ENCODE measurements at places on chromosomes 5 and 9.

DNA sequence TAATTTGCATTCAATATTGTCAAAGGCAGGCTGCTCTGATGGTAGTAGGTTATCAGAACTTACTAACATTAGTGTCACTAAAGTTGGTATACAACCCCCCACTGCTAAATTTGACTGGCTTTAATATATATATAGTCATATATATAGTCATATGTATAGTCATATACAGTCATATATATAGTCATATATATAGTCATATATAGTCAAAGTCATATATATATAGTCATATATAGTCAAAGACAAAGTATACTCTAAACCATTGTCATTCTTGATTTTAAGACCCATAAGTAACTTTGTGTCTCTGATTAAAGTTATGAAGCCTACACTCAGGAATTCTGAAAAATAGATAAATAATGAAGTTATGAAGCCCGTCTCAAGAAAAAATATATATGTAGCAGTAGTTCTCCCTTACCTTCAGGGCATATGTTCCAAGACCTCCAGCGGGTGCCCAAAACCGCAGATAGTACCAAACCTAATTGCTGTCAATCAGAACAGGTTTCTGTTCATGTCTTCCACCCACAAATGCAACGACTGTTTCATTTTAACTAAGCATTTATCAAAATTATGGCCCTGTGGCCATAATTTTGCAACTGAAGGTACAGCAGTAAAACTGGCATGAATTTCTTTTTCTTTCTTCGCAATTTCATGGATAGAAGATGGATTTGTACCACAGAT lies 40.1 kb downstream of the TRPM6 start:
- DNase-seq = no peak

- peak; percentile 65 for DNase-seq
These were observed 14.6 kb downstream of the URM1 start for GRCh38 chr9:128385496-128386460.

DNA sequence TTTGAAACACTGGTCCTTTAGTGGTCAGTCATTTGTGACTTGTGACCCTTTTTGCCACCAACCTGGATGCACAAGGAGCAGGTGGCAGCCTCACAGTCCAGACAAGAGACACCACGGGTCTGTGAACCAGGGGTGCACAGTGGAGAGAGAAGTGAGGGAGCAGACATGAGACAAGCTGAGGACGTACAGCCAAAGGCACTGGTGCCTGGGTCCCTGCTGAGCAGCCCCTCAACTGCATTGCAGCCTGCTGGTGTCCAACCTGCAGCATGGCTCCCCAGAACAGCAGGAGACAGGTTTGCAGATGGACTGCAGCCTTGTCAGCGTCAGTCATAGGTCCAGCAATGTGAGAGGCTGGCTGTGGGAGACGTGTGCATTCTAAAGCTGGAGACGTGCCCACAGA lies 124.2 kb upstream of the FSTL4 start:
- no peak for DNase-seq

- no peak for DNase-seq
These were observed 51.1 kb upstream of the CTNND2 start for GRCh38 chr5:11955331-11955730.

DNA sequence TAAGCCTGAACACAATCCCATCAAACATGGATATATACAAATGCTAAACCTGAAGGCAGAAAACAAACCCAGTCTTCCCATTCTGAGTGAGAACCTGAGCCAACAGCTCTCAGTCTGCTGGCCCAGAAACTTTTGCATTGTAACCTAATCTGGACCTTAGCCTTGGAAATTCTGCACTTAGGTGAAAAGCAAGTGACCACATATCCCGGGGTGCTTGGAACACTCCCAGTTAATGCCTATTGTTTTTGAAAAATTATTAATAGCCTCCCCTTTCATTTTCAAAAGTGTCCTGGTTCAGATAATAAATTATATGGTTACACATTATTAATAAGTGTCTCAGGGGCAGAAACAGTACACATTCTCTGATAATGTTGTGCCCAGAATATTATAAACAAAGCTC lies 228.3 kb upstream of the TARS1 start:
- DNase-seq = no peak

- no peak for DNase-seq
These were observed 42.8 kb upstream of the EGFL7 start for GRCh38 chr9:136619742-136620440.

DNA sequence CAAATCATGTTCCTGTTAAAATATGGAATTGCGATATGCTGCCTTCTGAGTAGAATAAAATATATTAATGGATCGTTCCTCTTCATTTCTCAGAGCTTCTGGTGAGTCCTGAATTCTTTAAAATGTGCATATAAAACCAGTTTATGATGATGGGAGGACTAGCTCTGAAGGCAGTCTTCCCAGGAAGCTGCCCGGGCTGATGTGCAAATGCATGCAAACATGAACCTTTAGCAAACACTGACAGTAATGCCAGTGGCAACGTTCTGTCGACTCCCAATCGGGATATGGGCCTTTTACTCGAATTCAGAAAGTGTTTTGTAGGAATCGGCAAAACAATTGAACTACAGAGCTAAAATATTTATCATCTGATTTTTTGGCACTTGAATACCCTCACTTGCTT lies 93.6 kb downstream of the TLE4 start:
- no peak for DNase-seq

- DNase-seq = peak; percentile 46
These were observed 35.6 kb downstream of the TRIO start for GRCh38 chr5:14178671-14179211.

GRCh38 chr9:136675477-136676296 lies 11.6 kb downstream of the AGPAT2 start:
- DNase-seq = no peak

- no peak for DNase-seq
These were observed 69.1 kb downstream of the RIC1 start for GRCh38 chr9:5698004-5698403.

- DNase-seq = no peak
These were observed 674.0 kb downstream of the MAT2B start for GRCh38 chr5:164179406-164179805.

DNA sequence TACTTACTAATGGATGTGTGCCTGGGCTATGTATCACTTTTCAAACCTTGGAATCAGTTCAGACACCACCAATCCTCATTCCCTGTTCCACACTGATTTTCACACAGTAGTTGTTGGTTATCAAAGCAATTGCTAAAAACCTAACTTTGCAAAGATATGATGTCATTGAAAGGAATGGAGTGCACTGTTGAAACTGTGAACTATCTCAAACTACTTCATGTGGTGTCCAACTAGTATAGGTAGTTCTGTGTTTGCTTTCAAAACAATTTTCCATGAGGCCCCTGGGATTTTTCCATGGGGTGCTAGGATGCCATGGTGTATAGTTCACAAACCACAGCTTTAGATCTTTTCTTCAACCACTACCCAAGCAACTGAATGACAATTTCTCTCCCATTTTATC lies 17.8 kb downstream of the INIP start:
- no peak for DNase-seq

DNA sequence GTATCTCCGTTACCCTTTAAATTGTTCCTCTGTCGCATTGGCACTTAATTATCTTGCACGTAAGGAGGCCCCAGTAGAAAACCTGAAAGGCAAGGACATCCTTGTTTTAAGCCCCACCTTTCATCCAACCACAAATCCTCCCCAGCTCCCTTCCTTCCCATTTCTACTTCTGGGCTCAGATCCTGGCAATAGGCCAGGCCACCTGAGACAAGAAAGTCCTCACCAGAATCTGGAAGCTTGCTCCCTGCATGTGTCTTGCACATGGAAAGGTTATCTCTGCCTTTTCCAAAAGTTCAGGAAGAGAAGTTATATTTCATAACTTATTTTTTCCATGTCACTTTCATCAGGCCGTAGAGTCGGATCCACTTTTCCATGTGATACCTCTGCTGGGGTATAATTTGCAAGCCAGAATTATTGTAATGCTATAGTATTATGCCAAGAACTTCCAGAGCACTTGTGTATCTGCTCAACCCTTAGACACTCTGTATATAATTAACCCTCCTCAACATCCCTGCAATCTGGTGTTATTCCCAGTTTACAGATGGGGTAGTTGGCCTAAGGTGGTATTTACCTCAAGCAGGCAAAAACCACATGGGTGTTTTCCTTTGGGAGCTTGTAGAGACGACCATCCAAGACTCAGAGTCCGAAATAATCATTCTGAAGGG lies 2.6 kb upstream of the SHB start:
- no peak for DNase-seq

DNA sequence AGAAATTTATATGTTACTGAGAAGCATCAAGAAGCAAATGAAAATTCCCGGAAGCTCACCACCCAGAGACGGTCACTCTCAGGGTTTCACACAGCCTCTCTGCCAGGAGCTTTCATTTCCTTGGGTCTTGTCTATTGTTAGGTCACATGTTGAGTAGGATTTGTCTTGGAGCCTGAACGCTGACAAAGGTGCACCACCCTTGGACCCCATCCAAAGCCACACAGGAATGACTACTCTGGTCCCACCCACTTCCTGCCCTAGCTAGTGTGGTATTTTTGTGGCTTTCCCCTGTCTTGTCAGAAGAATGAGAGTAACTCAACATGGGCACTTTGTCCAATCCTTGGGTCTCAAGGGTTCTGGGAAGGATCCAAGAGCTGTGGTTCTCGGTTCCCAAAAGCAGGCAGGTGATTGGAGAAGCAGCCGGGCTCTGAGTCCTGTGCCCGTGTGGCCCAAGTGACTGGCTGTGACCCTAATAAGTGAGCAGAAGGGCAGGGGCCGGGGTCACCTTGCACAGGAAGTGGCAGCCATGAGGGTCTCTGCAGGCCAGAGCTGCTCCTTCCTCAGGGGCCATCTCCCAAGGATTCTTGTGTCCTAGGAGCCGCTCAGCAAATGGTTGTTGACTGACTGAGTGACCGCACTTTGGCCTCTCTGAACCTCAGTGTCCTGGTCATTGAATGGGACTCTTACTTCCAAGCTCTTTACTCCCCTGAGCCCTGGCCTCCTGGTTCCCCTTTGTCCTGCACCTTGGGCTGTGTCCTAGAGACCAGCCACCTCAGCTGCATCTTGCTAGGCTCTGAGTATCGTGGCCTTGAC lies 6.9 kb downstream of the FGD3 start:
- DNase-seq = no peak

DNA sequence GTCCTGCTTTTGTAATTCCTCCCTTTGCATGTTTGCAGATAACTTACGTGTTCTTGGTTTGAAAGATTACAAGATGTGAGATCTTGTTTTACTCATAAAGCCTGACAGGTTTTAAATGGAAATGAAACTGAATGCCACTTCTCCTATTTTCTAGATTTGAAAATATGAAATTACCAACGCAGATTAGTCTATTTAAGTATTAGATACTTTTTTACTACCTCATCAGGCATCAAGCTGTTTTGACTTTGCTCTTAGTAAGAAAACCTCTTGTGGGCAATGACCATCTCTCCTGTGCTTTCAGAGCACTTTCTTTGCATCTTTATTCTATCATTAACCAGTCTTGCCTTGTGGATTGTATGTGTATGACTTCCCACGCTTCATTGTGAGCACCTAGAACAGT lies 3.5 kb downstream of the DMXL1 start:
- DNase-seq = no peak

Data from brain (organoid and tissue), 16 donors.